ENCODE measurements at places on chromosomes 3 and 15.

- no peak for DNase-seq
These were observed 16.8 kb downstream of the BMF start for GRCh38 chr15:40091861-40092255.

DNA sequence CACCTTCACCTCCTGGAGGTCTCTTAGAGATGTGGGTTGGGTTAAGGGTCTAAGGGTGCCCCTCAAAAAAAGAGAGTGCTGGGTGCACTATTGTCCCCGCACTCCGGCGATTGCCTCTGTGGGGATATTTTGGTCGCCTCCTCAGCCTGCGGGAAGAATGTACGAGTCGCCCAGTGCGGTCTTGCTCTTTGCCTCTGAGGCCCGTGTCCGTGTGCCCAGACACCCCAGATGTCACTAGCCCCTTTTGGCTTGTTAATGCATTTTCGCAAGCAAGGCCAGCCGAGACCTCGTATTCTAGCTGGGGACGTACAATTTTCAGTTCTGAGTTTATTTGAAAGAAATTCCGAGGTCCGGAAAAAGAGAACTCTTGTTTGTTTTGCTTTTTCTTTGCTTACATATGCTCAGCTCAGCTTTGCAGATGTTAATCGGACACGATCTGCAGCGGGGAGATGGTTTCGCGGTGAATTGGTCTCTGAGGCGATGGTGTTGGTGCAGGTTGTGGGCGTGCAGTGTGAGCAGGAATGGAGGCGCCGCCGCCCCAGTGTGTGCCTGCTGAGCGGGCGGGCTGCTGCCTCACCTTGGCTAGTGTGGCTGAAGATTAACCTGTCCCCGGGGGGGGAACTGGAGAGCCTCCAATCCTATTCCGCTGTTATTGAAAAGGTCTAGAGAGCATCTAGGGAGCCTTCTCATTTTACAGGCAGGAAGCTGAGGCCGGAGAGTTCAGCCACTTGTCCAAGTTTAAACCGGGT is 1.4 kb downstream of the ST6GAL1 start:
- DNase-seq: no peak

DNA sequence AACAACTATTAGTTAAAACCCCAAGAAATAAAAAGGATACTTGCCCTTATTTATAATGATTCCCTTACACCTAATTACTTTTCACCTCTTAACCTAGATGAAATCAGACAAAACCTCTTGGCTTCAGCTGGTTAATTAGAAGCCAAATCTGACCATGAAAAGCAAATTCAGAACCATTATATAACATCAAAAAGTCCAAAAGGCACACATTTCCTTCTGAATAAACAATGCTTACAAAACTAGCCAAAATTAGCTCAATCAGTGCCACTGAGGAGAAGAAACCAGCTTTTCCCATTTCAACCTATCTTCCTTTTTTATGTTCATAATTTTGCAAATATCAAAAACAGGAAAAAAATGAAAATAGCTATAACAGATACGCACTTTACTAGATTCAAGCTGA is 3.2 kb downstream of the EHHADH start:
- DNase-seq: no peak

GRCh38 chr3:11548721-11549131 is 95.0 kb downstream of the VGLL4 start:
- no peak for DNase-seq

DNA sequence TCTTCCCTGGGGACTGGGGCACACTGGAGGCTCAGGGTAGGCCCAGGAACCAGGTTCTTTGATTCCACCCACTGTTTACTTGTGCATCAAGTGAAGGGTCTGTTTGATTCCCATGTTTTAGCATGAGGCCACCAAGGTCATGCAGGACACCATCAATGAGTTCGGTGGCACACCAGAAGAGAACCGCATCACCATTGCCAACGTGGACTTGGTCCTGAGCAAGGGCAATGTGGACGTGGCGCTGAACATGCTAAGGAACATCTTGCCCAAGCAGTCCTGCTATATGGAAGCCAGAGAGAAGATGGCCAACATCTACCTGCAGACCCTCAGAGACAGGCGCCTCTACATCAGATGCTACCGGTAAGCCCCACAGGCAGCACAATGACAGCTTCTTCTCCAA is 21.5 kb downstream of the TTC21A start:
- no peak for DNase-seq

- DNase-seq: no peak
These were observed at the start of gene OXTR for GRCh38 chr3:8769088-8769822. OXTR (minus strand) TSS chr3:8769613; CDS start chr3:8768187, 1,426 bp downstream.

DNA sequence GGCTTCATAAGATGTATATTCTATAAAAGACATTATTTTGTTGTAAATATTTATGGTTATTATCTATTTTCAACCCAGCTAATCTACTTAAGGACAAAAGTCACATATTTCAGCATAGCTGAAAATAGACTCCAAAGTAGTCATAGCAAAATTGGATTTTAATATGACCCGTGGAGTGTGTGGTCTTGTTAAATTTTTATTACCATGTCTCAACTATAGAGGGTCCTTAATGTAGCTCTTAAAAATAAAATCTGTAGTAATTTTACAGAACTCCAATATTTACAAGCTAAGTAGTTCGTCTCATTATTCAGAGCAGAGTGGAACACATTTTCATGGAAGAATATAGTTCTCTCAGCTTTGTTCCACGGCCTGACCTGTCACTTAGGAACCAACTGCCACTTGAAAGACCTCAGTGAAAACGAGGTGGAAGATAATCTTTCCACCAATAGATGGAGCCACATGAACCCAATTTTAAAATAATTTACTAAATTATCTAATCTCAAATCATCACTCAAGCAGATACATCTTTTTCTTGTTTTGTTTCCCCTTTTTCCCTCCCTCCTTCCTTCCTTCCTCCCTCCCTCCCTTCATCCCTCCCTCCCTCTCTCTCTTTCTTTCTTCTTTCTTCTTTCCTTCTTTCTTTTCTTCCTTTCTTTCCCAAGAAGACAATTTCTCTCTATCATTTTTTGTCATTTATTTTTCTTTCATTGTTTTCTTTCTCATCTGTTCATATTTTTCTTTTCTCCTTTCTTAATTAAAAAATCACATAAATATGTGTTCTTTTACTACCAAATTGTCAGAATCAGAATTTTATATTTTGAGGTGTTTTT is 97.2 kb downstream of the CLDN1 start:
- DNase-seq: no peak

- no peak for DNase-seq
These were observed 85.2 kb downstream of the NR2F2 start for GRCh38 chr15:96415513-96416217.

DNA sequence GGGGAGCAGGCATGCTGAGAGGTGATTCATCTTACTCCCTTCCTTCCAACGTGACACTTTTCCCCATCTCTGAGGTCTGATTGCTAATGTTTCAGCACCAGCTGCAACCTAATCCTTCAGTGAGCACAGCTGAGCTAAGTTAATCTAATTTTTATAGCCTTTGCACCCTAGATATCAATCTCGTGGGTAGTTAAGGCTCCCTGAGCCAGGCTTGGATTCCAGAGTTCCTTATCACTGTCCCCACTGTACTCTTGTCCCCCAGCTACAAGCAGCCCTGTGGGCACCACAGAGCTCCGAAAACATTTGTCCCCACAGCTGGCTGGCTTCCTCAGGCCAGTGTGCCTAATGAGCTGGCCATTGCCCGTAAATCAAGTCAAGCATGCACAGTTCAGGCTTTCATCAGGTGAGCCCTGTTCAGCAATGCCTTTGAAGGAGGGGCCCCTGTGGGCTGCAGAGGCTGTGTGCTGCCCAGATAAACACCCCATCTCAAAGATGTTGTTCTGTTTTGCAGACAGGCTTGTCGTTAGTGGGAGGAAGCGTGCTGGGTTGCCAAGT is 376.9 kb upstream of the RASGRP1 start:
- no peak for DNase-seq
